Activated CD4-positive, alpha-beta T cell treated with anti-CD3 and anti-CD28 coated beads, Interleukin-2, amount 10 ng/mL, durations not matched to agents 24 days and 14 days (primary cell): ENCODE measurements at places on chromosomes 2 and 18.
A peak's percentile ranks its signal among the peaks of the same experiment; 100 is the strongest.

DNA sequence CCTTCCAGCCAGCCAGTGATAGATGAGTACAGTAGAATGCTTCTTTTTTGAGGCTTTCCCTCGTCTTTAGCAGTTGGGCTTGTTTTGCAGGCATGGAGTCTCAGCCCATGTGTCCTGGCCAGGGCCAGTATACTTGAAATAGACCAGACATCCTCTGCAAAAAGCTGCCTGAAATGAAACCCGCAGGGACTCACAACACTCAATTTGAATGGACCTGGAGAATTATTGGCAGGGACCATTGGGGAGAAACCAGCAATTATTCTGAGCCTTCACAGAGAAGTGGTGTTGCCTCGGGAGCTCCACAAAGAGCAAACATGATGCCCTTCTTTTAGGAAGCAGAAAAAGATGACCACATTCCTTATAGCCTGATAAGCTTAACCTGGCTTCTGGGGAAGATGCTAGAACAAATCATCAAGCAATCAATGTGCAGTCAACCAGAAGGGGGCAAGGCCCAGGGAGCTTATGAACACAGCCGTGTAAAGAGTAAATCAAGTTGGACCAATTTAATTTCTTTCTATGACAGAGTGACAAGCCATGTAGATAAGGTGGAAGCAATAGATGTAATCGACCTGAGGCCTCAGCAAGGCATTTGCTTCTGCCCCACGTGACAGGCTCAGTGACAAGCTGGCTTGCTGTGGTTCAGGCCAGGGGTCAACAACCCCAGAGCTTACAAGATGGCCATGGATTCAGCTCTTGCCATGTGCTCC, 42.1 kb downstream of the BOD1L2 start:
- DNase-seq, result no peak

DNA sequence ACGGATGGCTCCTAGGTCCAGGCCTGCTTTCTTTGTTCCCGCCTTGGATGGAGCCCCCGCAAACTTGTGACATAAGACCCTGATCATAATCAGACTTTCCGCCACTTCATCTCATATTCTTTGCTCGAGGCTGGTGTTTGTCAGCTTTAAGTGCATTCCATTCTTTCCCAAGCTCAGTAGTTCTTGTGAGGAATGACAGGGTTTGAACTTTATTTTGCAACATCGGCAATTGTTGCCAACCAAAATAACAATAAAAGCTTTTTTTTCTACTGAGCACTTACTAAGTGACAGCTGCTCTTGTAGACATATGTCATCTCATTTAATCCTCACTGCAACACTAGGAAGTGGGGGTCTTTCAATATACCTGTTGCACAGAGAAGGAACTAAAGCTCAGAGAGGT, 178.8 kb upstream of the ST6GAL2 start:
- DNase-seq, result no peak

GRCh38 chr2:72713857-72714256, 112.0 kb downstream of the EXOC6B start:
- no peak for DNase-seq

- no peak for DNase-seq
These were observed 127.9 kb downstream of the ZNF532 start for GRCh38 chr18:58992301-58993231.

- DNase-seq, result peak; percentile 64
These were observed 5.8 kb upstream of the MEIS1 start for GRCh38 chr2:66428986-66429612.

DNA sequence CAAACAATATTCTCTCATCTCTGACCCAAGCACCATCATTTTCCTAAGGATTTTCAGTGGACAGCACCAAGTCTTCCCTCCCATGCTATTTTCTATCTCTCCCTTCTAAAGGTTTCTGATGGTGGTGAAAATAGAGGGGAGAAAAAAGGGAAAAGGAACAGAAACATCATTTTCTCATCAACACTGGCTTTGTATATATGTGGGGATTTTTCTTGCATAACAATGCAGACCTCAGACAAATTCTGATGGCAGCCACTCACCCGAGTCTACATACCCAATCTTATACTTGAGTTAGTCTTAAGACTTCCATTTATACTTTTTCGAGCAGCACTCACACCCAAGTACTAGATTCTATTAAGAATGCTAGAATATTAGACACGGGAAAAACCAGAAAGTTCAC, 95.8 kb downstream of the TMEM163 start:
- DNase-seq, result no peak

GRCh38 chr2:236086971-236087465, 81.2 kb downstream of the GBX2 start:
- no peak for DNase-seq

- DNase-seq, result no peak
These were observed 52.1 kb upstream of the PXDN start for GRCh38 chr2:1796232-1796930.

- DNase-seq, result no peak
These were observed 12.5 kb upstream of the TUBB6 start for GRCh38 chr18:12295389-12296086.

GRCh38 chr2:148970385-148970784, 68.1 kb upstream of the LYPD6B start:
- no peak for DNase-seq

DNA sequence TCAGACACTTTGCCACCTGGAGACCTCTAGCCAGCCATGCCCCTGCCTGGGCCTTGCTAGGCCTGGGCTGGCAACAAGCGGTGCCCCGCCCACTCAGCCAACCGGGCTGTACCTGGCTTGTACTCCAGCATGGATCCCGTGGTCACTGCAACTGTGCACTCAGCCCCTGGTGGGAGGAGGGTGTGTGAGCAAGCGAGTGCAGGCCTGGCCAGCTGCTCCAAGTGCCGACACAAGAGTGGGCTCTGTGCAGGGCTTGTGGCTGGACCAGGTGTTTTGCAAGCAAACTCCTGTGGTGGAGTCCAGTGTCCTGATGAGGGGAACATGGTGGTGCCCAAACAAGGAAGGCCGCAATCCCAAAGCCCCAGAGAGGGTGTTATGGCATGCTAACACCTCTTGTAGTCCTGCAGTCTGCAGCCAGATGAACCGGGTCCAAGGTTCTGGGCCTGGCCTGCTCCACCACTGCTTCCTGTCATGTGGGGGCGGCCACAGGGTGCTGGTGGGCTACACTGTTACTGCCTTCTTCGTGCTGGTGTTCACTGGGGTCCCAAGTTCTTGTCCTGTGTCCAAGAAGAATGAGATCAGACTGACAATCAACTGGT, 60.1 kb upstream of the CD28 start:
- DNase-seq, result no peak

DNA sequence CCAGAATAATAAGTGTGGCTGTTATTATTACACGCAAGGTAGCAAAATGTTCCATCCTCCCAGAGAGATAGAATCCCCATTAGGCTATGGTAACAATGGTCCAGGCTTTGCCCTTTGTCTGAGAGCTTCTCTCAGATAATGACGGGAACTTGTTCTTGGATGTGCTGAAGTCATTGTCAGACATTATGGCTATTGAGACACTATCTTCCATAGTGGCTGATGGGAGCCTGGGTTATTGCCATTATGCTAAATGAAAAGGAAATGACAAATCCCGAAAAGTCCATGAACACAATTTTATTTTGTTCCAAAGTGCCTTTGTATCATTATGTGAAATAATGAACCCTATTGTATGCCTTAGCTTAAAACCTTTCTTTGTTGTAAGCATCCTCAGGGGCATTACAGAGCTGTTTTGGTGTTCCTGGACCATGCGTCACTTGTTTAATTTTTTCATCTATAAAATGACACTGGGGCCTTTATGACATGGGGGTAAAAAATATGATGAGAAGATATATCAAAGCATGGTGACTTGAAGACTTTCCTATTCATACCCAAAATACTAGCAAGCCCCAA, 218.5 kb downstream of the KCNS3 start:
- no peak for DNase-seq

DNA sequence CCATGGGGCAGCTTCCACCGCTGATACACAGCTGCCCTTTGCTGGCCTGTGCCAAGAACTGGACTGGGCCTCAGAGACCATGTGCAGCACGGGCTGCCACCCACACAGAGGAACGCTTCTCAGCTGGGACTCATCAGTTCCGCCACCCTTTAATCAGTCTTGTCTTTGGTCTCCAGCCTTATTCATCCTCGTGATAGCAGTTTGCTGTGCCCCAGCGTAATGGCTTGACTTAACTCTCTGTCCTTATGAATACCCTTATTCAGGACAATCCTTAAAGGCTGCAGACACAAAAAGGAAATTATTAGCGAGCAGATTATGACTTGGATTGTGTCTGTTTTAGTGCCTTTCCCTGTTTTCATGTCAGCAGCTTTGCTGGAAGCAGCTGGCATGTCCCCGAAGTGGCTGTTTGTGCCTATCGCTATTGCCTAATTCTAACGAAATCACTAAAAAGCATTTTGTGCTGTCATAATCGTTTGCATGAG, 108.9 kb upstream of the DAPL1 start:
- no peak for DNase-seq

DNA sequence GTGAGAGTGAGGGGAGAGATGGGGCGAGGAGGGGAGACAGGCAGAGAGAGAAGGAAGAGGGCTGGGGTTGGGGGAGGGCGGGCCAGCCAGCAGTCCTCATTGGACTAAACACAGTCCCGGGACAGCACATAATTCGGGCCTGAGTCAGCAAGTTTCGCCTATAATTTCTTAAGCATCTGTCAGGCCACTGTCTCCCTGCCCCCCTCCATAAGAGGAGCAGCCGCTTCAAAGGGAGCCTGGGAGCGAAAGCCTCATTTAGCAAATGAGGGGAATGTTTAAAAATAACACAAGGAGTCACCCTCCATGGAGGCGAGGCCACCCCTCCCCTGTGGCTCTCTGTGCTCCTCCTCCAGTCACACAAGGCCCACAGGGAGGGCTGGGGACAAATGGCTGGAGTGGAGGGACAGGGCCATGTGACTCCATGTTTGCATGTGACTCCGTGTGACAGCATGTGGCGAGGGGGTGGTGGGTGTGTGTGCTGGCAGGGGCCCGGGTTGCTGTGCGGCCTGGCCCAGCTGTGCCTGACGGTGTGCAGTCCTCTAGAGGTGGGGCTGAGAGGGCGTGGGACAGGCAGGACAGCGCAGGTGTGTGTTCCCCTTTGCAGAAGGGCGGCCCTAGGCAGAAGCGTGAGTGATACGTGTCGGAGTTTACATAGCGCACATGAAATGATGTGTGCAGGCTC, 162.4 kb downstream of the CELF4 start:
- no peak for DNase-seq

DNA sequence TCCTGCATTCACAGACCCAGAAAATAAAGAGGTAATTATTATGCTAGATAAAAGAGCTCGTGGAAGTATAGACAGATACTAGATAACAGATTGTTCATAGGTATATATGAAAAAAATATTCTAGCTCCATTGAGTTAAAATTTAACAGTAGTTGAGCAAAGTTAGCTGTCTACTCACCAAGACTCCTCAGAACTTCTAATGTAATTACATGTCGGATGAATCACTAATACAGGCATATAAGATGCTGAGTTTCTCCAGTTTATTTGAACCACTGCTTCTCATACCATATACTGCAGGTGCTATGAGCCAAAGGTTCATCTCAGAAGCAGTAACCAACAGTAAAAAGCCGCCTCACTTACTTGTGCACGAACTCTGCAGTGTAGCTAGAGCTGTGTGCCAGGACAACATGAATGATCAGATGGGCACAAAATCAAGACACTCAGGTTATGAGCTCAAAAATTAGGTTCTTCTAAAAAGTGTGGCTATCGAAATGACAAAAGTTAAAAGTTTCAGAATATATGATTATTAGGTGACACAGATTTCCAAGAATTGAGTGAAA, 373.4 kb downstream of the NCKAP5 start:
- no peak for DNase-seq

DNA sequence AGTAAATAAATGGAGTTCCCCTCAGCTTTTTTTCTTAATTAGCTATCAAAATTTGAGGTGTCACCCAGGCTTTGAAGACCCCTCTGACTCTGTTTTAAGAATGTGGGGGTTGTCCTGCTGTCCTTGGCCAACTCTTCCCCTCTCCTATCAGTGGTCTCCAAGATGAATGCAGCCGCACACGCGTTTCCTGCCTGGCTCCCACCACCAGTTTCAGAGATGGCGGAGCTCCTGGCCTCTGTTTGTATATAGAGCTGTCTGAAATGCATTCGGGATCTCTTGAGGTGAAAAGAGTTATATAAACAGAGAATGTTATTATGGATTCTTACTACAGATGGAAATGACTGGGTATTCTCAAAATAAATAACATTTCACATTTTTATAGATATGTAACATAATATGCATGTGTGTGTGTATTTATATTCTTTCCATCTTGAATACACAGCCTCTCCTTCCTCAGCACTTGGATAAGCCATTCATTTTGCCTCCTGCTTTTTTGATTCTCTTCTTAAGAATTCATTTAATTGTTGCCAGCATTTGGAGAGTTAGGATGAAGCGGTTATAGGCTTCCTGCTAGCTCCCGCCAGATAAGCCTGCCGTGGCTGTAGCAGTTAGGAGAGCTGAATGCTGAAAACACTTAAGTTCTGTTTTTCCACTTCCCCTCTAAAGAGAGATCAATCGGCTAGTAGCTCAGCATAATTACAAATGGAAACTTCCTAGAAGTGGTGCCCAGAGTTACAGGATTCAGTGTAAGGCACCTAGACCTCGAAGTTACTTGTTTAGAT, 659.3 kb upstream of the FANCL start:
- DNase-seq, result no peak

DNA sequence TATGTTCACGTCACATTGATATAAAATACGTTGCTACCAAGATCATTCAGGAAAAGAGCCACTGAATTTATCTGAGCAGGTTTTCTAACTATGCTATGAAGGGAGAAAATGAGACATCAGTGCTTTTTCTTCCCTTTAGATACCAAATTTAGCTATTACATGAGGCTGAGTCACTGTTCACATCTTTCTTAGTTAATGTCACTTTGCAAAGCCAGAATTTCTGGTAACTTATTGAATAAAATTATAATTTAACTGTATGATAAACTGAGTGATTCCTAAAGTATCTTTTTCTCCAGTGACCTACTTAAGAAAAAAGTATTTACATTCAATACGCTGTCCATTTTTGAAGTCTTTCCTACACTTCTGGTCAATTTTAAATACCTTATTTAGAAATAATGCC, 22.7 kb downstream of the C1D start:
- no peak for DNase-seq

DNA sequence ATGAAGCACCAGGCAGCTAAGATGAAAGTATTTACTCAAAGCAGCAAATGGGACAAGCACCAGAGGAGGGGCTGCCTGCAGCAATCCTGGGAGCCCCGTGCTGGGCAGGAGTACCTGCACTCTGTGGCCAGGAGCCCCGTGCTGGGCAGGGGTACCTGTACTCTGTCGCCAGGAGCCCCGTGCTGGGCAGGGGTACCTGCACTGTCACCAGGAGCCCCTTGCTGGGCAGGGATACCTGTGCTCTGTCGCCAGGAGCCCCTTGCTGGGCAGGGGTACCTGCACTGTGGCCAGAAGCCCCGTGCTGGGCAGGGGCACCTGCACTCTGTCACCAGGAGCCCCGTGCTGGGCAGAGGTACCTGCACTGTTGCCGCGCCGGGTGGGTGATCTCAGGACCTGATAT, 158.6 kb downstream of the MYT1L start:
- DNase-seq, result no peak

- DNase-seq, result no peak
These were observed 701.5 kb downstream of the BCL11A start for GRCh38 chr2:59851836-59852475.

GRCh38 chr2:127193164-127193966, 26.7 kb downstream of the CYP27C1 start:
- DNase-seq, result no peak

GRCh38 chr18:49869354-49869753, 56.0 kb upstream of the ACAA2 start:
- DNase-seq, result no peak

GRCh38 chr18:80188643-80189530, 58.4 kb downstream of the PARD6G start:
- DNase-seq, result no peak

GRCh38 chr2:145777914-145778313, 1258.0 kb upstream of the ZEB2 start:
- no peak for DNase-seq
